Activated T-helper 1 cell treated with anti-CD3 and anti-CD28 coated beads, Interleukin-2, amount 50 U/mL, for 16 hours (primary cell): ENCODE measurements at places on chromosomes 2 and 18.

- no peak for DNase-seq
These were observed 94.1 kb downstream of the GBX2 start for GRCh38 chr2:236073867-236074655.

- no peak for DNase-seq
These were observed 97.0 kb downstream of the XRCC5 start for GRCh38 chr2:216206041-216206703.

GRCh38 chr2:149463328-149464002, 124.1 kb downstream of the MMADHC start:
- no peak for DNase-seq

- DNase-seq: no peak
These were observed 161.2 kb upstream of the PIEZO2 start for GRCh38 chr18:11310476-11311086.

- no peak for DNase-seq
These were observed 1.2 kb upstream of the ASB1 start for GRCh38 chr2:238425505-238425978.

- no peak for DNase-seq
These were observed 252.8 kb downstream of the MTX2 start for GRCh38 chr2:176521878-176522670.

DNA sequence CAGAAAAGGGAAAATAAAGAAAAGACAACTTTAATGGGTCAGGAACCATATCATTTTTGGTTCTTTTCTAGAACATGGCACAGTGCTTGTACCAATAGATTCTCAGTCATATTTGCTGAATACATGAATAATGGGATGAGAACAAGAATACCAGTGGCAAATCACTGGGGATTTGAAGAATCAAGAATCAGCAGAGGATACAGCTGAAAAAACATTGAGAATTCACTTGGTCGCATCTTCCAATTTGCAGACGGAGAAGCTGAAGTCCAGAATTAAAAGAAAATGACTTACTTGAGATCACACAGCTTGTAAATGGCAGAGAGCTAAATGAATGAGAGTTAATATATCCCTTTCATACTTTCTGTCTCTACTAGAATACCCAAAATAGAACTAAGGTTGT, 362.2 kb downstream of the RAD51AP2 start:
- no peak for DNase-seq

DNA sequence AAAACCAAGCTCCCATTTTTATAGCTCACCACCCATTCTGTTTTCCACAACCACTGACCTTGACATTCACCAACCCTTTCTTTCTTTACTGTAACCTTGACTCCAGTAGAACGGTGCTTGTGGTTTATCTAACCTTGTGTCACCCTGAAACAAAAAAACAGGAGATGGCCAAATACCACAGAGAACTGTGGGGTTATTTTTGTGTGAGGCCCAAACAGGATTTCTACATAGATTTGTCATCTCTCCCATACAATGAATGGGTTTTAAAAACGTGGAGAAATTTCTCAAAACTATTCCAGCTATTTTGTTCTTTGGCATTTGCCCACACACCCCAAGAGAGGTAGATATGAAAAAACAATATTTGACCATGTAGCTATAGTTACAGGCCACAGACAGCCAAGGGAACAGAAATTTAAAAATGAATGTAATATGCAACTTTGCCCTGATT, 231.3 kb upstream of the TANK start:
- DNase-seq: no peak

DNA sequence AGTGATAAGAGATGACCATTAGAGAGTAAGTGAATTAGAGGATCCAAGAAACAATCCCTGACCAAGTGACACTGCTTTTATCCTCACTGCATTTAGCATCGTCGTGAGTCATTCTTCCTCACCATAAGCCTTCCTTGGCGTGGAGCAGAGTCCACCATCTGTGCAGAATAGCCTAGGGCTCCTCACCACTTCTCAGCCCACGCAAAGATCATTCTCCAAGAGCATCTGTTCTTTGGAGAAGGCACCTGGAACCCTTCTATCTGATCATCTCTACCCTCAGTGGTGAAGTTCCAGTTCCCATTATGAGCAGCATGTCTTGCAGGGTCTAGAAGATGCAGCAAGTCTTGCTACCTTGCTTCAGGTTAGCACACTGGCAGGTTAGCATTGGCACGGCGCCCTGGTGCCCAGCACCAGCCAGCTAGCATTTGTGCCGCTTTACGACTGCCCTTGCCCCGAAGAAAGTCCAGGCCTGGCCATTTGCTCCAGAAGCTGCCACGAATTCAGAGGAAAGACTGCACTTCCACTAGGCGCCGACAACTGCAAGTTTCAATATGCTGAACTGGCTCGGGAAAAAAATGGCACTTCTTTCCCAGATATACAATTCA, 225.8 kb downstream of the TTC32 start:
- DNase-seq: no peak

DNA sequence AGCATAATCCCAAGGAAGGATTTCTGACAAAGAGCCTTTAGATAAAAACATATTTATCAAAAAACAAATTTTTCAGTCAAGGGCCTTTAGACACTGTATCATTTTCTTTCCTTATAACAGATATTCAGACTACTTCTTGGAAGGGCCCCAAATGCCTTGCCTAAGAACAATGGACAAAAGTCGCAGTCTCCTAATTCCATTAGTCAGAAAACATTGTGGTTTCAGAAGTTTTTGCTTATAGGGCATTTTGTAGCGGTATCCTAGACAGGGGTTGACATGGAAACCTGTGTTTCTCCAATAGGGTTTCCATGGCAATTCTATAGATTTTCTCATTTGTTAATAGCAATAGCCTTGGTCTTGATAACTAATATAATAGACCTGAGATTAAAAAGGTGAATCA, 36.7 kb upstream of the AGPS start:
- no peak for DNase-seq

GRCh38 chr18:477565-477964, 22.9 kb downstream of the COLEC12 start:
- DNase-seq: no peak

DNA sequence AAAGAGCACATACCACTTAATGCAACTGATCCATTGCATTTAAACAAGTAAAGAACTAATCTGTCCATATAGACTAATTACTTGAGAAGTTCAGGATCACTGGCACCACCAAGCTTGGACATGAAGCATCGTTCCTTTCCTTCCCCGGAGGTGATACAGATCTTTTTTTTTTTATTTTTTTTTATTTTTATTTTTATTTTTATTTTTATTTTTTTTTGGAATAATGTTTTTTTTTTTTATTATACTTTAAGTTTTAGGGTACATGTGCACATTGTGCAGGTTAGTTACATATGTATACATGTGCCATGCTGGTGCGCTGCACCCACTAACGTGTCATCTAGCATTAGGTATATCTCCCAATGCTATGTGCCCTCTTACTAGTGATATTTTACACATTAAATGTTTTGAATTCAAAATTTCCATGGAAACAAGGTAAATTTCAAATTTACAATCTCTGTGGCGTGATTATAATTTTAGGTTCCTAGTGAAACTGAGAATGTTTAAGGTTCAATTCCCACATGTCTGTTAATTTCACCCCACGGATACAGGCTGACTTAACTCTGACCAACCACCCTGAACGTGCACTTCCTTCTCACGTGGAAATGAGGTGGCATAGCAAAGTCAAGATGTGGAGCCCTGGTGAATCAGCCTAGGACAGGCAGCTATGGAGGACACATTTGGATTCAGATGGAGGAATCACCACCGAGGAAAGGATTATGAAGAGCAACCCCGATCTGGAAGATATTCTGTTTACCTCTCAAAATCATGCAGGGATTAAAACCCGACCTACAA, 101.6 kb upstream of the THOC1 start:
- DNase-seq: no peak

DNA sequence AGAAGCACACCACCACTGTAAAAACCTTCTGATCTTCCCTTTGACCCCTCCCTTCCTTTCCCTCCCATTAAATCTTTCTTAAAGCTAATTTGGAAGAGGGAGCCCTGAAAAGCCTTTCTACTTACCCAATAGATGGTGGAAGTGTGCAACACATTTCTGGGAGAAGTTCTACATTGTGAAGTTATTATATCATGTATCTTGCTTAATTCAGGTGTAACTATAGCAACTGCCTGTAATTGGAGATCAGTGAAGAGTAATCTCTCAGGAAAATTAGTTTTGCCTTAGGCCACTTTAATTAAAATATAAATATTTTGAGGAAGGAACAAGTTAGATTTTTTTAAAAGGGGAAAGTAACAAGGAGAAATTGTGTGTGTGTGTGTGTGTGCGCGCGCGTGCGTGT, 266.0 kb downstream of the SH3BP4 start:
- DNase-seq: no peak

DNA sequence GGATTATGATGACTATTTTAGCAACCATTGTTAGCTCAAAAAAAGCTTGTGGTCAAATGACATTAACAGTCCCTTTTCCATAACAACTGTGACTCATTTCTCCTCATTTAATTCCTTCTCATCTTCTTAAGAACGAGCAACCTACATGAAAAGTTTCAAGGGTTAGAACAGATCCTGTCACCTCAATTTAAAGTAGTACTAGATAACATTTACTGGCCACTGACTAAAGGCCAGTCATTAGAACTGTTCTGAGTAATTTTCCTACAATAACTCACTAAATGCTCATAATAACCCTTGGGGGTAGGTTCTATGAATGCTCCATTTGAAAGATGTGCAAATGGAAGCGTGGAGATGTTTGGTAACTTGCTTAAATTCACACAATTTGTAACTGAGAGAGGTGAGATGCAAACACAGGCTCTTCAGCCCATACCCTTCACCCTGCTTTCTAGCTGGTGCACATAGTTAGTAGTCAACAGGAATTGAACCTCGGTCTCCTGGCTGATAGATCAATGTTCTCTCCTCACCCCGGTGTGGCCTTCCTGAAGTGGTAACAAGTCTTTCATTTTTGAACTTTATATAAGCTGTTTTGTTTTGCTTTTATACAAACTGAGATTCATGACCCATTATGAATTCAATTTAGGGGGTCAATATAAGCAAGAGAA, 212.5 kb downstream of the SETBP1 start:
- DNase-seq: no peak

DNA sequence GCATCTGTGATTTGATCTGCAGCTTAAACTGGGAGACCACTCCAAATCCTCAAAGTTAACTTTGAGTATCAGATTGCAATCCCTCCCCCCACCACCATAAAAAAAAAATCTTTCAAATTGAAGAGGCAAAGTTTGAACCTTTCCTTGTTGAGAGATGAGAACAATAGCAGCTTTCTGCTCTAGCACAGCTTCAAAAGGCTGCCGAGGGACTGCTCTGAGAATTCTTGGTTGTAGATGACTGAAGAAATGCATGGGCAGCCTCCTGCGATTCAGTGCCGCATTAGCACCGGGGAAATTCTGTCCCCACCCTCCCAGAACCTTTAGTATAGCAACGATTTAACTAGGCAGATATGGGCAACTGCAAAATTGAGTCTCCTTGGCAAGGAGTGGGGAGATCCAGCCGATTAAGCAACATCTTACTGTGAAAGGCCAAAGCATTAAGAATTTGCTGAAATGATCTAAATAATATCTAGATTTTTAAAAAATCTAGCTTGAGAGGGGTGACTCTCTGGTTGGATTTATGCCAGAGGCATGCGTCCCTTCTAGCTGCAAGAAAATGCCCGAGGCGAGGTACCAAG, 3.9 kb upstream of the SP5 start:
- no peak for DNase-seq
